PC-3 (cell line): ENCODE measurements at places on chromosomes 5 and 9. TPM values are rescaled to one million over a fixed set of nuclear protein-coding genes. Genes with fewer than 3 reads are reported as not detected.

DHX29 gene
- total RNA-seq, result 9.4 and 13.4 TPM in 2 replicates

MTAP gene
- total RNA-seq, result 33.7 and 34.7 TPM in 2 replicates

THBS4 gene
- total RNA-seq, result 0.29 TPM in 1 of 2 replicates, not detected in the other

IFNK gene
- not detected in 2 replicates for total RNA-seq

PCDHA4 gene
- total RNA-seq, result 1.5 and 1.6 TPM in 2 replicates

PDGFRB gene
- 0.12 and 0.66 TPM in 2 replicates for total RNA-seq

SHISAL2B gene
- 0.62 TPM in 1 of 2 replicates, not detected in the other for total RNA-seq

KCNT1 gene
- total RNA-seq, result not detected in 2 replicates

CARD6 gene
- 1.3 and 2.4 TPM in 2 replicates for total RNA-seq

C9orf50 gene
- total RNA-seq, result not detected in 2 replicates

KIF4B gene
- not detected in 2 replicates for total RNA-seq

FSD1L gene
- 1.7 and 2.1 TPM in 2 replicates for total RNA-seq

GRCh38 chr9:70324963-70325362 lies 66.2 kb downstream of the SMC5 start:
- peak; percentile 10 for DNase-seq

DNA sequence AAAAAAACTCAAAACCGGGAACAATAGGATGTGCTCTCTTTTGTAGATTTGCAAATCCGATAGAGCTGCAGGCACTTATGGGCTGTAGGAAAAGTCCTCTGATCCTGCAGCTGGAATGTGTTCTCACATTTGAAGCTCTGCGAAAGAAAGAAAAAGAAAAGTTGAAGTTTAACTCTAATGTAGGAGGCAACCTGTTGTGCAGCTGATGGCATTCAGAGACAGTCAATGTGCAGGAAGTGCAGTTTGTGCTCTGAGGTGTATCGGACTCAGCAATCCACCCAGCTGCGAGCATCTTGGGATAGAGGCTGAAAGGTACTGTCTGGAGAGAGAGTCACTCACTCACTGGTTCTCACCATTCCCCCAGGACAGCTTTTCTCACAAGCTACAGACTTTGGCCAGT lies 339.2 kb downstream of the AGTPBP1 start:
- no peak for DNase-seq

DNA sequence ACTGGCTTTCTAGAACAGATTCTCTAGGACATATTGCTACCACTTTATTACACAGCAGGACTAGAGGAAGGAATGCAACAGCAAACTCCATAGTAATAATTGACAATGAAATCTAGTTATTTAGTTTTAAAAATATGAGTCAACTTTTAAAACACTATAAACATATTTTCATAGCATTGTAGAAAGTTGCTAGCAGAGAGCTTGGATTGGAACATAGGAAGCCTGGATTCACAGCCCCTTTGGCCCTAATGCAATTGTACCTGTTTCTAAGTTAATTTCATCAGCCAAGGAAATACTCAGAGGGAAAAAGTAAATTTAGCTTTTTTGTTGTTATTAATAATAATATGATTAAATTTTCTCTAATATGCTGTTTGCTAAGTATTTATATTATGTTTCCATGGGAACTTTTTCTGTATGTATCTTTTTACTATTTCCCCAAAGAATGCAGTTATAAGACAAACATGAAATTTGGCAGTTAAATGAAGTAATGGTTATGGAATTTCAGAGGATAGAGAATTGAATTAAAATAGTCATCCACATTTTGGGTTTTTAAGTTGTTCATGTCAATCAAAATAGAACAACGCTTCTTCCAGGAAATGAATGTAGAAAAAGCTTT lies 45.6 kb downstream of the VCAN start:
- peak; percentile 60 for DNase-seq

DNA sequence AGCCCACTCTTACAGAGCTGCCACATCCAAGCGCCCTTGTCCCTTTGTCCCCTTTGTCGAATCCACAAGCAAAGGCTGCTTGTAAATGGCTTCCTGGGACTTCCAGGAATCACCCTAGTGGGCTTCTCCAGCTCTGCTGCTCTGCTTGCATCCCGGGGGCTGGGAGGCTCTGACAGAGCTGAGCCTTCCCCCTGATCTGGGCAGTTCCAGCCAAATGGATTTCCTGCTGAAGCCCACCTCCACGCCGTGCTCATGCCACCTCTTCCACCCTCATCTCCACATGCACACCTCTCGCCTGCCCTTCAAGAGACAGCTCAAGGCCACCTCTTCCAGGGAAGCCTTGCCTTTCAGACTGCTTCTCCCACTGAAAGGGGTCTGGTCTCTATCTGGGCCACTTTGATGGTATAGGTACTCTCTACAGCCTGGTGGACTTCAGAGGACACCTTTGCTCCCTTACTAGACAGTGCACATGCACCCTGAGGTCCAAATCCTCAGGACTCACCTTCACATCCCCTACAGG lies 106.2 kb downstream of the LHFPL2 start:
- DNase-seq, result no peak

DNA sequence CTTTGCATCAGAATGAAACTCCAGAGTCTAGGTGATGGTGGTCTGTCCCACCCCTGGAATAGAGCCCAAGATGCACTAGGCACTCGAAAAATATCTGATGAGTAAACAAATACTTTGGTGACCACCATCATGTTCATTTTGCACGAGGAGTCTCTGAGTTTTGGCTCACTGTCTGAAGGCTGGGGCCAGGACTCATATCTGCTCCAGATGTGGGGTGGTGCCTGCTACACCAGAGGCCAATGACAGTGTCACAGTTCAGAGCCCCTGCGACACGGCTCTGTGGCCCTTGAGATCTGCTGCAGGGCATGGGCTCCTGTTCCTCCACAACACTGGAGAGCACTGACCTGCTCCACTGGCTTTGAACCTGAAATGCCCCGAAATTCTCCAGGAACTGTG lies 164.6 kb downstream of the ROR2 start:
- DNase-seq, result no peak

GRCh38 chr5:137758715-137759306 lies 4.6 kb upstream of the HNRNPA0 start:
- peak; percentile 28 for DNase-seq

- no peak for DNase-seq
Observed at GRCh38 chr9:89715881-89716280, 111.1 kb downstream of the GADD45G start.

DNA sequence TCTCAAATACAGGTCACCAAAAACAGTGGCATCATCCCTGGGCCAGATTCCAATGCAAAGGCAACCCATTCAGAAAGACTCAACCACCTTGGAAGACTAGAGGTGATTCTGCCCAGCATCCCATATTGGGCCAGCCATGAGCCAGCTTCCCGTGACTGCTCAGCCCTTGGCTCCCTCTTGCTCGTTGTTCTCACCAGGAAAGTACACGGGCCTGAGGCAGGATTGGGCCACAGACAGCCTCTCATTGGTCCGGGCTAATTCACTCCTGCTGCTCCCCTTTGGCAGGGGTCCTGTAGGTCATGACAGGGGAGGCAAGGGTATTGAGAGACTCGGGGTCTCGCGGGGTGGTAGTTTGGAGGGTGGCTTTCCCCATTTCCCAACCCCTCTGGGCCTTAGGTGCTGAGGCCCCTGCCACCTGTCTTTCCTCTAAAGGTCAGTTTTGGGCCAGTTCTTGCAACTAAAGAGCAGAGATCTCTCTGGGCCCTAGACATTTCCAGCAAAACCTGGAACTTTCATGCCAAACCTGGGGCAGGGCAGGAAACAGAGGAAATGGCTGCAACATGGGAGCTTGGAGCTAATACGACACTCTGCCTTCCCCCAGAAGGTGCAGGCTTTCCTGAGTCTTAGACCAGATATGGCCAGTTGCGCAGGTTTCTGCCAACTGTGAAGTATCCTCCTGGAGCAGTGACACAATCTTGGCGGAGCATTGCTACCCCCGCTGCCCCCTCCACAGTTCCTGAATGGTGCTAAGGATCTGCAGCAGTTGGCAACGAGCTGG lies 22.0 kb upstream of the FGFR4 start:
- no peak for DNase-seq

- no peak for DNase-seq
Observed at GRCh38 chr5:65072850-65073249, 304.1 kb downstream of the CWC27 start.

- no peak for DNase-seq
Observed at GRCh38 chr5:181203777-181204112, 1.3 kb downstream of the TRIM7 start.

DNA sequence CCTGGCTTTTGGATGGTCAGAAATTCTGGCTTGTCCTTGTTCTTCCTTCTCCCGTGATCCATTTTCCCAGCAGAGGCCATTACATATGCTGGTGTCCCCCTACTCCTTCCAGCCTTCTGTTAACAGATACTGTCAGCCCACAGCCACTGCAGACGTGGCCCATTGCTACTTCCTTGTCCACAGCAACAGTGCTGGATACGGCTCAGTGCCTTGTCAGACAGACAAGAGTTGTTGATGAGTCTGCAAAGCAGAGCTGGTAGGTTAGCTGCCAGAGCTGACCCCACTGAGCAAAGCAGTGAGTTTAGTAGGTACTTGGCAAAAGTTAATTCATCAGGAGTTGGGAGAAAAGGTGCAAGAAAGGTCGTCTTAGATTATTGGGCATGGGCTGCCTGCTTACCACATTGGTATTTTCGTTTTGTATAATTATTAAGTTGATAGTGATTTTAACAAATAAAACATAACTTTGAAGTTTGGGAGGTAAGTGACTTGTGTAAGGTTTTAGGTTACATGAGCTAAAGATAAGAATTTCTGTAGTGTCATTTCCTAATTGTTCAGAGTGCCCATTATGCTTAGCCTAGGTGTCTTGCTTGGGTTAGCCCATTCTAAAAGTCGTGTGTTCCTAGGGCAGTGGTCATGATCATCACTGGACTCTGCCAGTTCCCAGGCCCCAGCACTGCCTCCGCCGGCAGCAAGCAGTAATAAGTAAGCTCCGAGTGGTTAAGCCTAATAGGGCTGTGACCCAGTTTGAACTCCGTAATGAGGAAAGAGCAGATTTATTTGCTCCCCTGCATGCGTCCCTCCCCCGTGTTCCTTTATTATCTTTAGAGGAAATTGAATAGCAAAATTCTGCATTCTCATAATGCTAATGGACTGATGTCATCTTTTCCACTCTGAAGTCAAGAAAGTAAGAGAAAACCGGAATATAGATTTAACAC lies 292.0 kb downstream of the FANCC start:
- DNase-seq, result no peak

DNA sequence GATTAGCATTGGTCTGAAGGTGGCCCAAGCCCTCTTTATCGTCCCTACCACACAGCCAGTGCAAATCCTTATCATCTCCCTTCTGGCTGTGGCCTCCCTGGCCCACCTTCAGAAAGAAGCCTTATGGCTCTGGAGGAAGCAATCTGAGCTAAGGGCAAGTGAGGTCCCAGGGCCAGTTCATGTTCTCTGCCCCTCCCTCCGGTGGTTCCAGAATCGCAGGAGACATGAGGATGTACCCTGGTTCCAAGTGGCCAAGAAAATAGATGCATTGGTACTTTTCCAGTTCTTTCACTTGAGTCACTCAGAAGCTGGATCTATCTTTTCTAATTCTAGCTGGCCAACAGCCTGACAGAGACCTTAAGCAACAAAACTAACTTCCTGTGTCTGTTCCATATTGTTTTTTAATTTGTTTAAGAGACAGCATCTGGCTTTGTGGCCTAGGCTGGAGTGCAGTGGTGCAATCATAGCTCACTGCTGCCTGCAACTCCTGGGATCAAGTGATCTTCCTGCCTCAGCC lies 60.7 kb downstream of the LHFPL2 start:
- no peak for DNase-seq

- peak; percentile 78 for DNase-seq
Observed at GRCh38 chr9:129687391-129687790, 21.9 kb downstream of the PRRX2 start.

- DNase-seq, result no peak
Observed at GRCh38 chr9:79610019-79610631, 38.4 kb downstream of the TLE4 start.

DNA sequence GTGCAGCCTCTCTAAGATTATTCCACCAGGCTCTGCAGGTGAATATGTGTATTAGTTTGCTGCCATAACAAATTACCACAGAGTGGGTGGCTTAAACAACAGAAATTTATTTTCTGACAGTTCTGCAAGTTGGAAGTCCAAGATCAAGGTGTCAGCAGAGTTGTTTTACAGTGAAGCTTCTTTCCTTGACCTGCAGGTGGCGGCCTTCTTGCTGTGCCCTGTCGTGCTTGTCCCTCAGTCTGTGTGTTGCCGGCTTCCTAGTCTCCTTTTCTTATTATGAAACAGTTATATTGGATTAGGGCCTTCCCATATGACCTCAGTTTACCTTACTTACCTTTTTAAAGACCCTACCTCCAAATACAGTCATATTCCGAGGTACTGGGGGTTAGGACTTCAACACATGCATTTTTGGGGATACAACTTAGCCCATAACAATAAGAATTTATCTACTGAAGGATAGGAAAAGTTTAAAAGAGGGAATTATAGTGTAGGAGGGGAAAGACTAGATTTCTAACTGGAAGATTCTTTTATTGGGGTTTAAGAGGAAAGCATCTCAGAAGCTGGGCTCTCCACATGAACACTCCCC lies 97.4 kb downstream of the OSTF1 start:
- peak; percentile 27 for DNase-seq

GRCh38 chr5:142845954-142846398 lies 75.8 kb downstream of the ARHGAP26 start:
- peak; percentile 74 for DNase-seq

- DNase-seq, result peak; percentile 84
Observed at GRCh38 chr5:131328536-131329285, 64.9 kb downstream of the CDC42SE2 start.

DNA sequence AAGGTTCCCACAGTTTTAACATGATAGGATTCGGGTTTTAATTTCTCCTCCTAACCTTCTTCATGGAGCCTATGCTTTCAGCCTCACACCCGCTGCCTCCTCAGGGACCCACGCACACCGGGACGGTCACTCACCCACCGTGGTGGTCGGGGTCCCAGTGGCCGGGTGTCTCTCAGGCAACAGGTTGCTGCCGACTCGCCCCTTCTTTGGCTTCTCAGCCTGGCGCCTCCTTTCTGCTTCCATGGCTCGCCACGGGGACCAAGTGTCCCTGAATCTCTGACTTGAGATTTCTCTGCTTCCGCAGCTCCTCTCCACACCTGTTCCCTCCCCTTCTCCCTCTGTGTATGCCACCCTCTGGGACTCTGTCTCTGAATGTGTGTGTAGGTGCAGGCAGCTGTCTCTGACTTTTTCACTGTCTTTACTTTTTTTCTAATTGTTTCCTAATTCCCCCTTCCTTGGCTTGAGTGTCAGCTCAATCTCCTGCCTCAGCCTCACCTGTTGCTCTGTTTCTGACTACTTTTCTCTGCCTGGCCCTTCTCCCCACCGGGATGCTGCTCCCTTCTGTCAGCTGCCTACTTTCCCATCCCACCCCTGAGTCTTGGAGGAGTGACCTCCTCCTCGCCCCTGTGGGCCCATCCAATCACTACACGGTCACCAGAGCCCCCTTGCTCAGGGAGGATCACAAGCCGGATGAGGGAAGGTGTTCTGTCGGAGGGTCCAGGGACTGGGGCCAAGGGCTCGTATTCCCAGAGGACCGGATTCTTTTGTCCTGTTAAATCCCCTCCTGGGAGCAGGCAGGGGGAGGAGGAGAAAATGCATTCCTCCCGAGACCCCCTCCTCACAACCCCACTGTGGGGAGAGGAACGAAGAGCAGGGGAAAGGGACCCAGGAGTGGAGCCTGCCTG lies at the start of gene PROP1:
PROP1 (minus strand) TSS at position 552 of the 905 bp plus-strand sequence; CDS start at position 243, 309 bp downstream.
- DNase-seq, result no peak

- no peak for DNase-seq
Observed at GRCh38 chr5:178298283-178298807, 65.7 kb upstream of the PHYKPL start.

- no peak for DNase-seq
Observed at GRCh38 chr9:121321016-121321503, 49.0 kb downstream of the STOM start.
